ENCODE measurements at places on chromosomes 2 and 18.

DNA sequence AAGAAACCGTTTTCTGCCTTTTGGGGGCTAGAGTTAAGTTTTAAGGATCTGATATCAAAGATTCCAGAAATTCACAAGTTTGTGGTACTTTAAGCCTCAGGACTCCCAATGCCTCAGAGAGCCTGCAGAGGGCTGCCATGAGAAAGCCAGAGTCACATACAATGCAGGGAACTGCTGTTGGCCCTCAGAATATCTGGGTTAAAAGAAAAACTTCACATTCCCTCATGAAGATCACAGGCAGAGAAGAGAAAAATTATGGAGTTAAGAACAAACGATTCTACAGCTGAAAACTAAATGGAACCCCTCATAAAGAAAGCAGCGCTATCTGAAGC, 39.5 kb downstream of the HDAC4 start:
- DNase-seq, result no peak

- peak; percentile 85 for DNase-seq
These were observed 18.9 kb downstream of the TET3 start for GRCh38 chr2:74003494-74004211.

DNA sequence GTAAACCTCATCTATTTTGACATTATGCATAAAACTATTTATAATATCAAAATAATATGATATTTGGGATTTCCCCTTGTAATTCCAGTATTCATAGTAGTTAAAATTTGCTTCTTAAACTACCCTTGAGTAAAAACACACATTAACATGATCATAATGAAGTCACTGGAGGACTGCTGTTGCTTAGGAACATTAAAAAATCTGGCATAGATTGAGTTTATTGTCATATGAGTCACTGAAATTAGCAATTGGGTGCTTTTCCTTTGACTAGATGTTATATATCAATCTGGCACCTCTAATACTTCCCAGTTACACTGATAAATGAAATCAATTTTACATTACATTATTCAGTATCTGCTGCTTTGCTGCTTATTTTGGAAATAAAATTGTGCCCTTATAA, 57.0 kb upstream of the ZC3H15 start:
- DNase-seq, result no peak

DNA sequence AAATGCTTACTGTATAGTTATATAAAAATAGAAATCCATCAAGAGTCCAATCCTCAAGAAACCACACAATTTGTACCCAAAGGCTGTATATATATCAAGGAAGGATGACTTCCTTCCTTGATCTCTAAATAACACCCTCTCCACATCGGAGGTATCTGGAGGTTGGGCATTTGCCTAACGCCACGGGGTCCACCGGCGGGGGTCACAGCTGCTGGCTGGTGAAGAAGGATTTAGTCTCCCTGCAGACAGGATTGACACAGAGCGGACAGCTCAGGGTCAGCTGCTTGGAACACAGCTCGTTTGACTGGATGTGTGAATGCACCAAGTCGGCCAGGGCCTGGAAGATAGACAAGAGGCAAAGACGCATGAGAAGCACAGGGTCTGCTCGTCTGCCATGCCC, 36.0 kb downstream of the FECH start:
- no peak for DNase-seq

DNA sequence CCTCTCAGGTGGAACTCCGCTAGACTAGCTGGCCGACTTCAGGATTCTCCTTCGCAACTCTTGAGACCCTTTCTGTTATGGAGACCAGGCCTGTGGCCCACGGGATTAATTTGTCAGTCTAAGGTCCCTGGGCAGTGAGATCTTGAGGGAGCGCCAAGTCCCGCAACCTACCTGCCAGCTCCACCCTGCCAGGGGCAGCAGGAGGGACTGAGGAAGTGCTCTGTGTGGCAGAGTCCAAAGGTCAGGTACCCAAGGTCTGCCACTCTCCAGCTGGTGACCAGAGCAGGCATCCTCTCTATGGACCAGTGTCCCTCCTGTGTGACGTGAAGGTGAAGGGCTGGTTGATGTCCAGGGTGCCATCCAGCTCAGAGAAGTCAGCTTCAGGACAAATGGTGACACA, 4.3 kb upstream of the SPATA3 start:
- no peak for DNase-seq

- DNase-seq, result peak; percentile 86
These were observed 289.7 kb downstream of the DYSF start for GRCh38 chr2:71742953-71743601.

DNA sequence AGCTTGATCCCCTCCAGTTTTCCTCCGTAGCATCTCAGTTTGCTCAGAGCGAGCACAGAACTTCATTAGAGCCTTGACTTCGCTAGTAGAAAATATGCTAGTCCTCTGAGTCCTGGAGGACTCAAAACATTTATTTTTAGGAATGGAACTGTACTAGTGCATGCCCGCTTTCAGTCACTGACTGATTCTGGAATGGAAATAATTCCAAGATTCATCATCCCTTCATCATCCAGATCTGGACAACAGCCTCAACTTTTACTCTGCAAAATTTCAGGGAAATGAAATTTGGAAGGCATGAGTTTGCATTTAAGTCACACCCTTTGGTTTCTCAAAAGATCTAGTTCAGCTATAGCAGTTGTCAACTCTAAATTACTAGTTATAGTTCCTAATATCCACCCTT, 304.6 kb downstream of the XIRP2 start:
- no peak for DNase-seq

DNA sequence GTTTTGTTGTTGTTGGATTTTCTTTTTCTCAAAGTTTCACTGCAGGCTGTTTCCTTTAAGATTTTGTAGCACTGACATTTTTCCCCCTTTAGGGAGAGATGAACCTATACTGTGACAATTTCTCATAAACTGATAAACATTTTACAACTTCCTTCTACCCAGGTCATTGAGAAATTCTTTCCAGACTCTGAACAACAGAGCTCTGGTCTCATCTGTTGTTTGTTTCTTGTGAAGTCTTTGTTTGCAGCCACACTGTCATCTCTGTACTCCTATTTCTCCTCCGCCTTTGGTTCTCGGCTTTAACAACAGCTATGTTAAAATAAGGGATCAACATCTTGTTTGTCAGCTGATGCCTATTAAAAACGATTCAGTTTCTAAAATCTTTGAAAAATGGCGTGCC, 167.6 kb downstream of the VWC2L start:
- DNase-seq, result no peak

GRCh38 chr18:36620788-36621187, 208.0 kb downstream of the TPGS2 start:
- DNase-seq, result no peak

- peak; percentile 66 for DNase-seq
These were observed 43.1 kb upstream of the GPC1 start for GRCh38 chr2:240392084-240392947.

GRCh38 chr2:15754703-15755099, 163.0 kb downstream of the DDX1 start:
- peak; percentile 14 for DNase-seq

- no peak for DNase-seq
These were observed 2.7 kb upstream of the HSBP1L1 start for GRCh38 chr18:79961527-79962291.

DNA sequence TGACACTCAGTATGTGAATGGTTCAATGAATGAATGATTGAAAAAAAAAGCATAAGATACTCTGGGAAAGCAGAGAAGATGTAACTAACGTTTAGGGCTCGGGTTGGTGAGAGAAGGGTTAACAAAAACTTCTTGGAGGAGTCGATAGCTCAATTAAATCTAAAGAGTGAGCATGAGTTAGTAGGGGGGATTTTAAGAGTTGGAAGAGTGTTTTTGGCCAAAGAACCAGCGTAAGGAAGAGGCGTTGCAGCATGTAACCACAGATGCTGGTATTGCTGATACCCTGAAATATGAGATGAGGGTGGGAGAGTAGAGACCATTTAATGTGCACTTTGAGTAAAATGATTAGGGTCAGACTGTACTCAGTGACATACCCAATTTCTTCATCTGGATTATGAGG, 14.5 kb downstream of the ARHGAP28 start:
- no peak for DNase-seq

GRCh38 chr18:61448316-61448715, 115.1 kb downstream of the CDH20 start:
- no peak for DNase-seq

GRCh38 chr18:2981212-2981728, 31.7 kb downstream of the LPIN2 start:
- DNase-seq, result no peak

DNA sequence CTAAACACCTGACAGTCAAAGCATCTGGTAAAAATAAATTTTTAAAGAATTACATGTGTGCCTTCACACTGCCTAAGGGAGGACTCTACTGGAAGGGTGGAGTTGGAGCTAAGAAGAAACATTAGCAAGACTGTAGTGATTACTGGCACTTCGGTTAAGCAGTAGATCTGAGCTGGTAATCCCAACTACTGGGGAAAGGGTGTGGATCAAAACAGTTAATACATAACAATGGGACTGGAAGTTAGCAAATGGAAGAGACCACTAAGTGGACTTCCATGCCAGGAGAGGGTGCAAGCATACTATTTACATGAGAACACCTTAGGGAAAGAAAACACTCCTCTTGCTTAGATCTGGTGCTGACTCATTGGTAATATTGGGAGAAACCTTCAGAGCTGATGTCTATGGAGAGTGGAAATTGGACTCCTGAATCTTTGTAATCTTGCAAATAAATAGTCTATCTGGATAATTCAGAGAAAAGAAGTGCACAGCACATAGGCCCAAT, 519.6 kb upstream of the LINC00305 start:
- no peak for DNase-seq

DNA sequence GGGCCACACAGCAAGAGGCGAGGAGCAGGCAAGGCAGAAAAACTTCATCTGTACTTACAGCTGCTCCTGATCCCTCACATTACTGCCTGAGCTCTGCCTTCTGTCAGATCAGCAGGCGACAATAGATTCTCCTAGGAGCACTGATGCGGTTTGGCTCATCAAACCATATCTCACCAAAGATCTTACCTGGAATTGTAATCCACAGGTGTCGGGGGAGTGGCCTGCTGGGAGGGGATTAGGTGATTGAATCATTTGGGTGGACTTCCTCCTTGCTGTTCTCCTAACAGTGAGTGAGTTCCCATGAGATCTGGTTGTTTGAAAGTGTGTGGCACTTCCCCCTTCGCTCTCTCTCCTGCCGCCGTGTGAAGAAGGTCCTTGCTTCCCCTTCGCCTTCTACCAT, 647.3 kb downstream of the SOCS6 start:
- DNase-seq, result no peak

- no peak for DNase-seq
These were observed 76.6 kb upstream of the RMDN2 start for GRCh38 chr2:37848451-37848850.

GRCh38 chr2:106614511-106615291, 127.5 kb downstream of the CD8B2 start:
- no peak for DNase-seq

DNA sequence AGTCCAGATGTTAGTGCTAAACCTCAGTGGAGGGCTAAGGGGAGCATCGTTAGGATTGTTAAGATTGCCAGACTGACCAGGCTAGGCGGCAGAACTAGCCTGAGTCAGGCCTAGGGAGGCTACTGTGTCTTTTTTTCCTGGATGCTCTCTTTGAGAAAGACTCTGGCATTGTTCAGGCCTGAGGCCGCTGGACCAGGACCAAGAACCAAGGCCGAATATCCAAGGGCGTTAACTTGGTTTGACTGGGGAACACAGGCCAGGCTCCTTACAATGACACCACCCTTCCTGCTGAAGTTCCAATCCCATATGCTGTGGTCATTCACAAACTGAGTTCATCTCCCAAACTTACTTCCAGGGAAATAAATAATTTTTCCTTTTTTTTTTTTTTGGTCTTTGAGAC, 10.6 kb downstream of the HTRA2 start:
- DNase-seq, result no peak

- DNase-seq, result no peak
These were observed 20.9 kb downstream of the TWIST2 start for GRCh38 chr2:238868616-238869292.

DNA sequence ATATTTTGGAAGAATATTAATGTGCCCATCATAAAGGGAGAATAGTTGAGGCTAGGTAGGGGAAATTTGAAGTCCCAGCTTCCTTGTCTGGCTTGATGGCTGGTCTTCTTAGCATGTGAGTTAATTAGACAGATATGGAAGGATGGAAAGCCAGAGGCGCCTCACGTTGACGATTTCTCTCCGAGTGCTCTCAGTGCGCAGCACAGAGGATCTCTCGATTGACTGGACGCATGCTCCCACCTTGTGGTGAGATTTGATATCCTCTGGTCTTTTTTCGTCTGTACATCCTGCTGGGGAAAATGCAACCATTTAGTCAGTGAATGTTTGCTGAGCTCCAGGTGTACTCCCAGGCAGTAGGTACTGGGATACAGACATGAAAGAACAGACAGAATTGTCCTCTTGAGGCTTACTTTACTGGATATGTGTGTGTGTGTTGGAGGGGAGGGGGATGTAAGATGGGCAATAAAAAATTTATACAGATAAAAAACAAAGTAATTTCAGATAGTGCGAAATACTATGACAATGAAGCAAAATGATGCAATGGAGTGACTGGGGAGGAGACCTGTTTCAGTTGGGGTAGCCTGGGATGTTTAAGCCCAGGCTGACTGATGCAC, 66.9 kb upstream of the ZNG1B start:
- no peak for DNase-seq

DNA sequence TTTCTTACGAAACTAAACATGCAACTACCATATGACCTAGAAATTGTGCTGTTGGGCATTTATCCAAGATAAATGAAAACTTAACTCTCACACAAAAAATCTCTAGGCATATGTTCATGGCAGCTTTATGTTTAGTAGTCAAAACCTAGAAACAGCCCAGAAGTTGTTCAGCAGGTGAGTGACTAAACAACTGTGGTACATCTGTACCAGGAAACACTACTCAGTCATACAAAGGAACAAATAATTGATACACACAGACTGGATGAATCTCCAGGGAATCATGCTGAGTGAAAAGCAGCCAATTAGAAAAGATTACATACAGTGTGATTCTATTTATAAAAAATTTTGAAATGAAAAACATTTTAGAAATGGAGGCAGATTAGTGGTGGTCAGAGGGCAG, 29.3 kb downstream of the DYNC2LI1 start:
- no peak for DNase-seq

DNA sequence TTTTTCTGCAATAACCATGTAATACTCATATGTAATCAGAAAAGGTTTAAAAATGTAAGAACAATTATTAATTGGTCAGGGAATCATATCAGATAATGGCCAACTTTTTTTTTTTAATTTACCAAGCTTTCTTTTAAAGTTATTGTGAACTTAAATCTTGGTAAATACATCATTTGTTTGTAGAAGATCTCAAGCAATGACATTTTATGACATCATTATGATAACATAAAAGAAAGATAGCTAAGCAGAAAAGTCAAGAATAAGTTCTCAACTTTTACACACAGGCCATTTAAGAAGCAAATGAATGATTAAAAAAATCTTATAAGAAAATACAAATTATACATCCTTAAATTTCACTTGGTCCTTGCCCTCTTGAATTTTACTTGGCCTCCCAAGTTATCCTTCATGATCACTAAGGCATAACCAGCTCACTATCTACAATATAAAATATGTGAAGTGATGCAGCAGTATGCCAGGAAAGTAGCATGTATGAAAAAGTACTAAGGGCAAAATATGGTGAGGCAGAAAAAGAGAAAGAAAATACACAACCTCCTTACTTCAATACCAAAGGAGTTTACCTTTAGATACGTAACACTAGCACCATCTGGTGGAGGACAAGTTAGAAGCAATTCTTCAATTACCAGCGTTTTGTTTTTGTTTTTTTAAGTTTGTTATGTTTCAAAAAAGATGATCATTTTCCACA, 116.6 kb downstream of the SRBD1 start:
- DNase-seq, result no peak

Measured in coronary artery (tissue), 2 donors.